ENCODE measurements at places on chromosomes 4 and X. TPM values are rescaled to one million over a fixed set of nuclear protein-coding genes. Genes with fewer than 3 reads are reported as not detected.

DNA sequence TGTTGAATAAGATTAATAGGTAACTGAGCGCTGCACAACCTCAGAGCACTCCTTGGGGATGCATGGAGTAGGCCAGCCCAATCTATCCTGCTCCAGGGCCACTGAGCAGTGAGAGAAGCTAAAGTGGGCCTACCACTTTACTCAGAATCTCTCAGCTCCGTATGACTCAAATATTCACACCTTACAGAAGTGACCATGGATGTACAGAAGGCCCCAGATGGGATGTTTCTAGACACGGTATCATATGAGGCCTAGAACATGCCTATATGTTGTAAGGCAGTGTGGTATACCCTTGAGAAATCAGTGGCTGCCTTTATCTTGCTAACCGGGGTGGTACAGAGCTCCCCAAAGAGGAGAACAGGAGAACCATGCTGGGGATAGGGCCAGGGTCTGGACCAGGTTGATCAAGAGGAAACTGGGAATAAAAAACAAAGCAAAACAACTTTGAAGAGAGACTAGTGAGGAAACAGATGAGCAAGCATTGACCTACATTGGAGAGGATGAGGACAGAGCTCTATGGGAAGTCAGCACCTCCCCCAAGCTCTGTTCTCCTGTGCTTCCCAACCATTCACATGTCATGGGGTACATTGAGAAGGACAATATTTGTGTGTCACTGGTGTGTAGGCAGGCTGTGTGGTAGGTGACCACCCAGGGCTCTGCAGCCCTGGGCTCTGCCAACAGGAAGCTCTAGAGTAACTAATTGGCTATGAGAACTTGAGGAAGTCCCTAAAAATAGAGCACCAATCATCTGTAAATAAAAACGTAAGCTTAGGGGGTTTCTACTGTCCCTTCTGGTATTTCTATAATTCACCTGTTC lies 31.4 kb downstream of the HOPX start:
- DNase-seq, result no peak

DNA sequence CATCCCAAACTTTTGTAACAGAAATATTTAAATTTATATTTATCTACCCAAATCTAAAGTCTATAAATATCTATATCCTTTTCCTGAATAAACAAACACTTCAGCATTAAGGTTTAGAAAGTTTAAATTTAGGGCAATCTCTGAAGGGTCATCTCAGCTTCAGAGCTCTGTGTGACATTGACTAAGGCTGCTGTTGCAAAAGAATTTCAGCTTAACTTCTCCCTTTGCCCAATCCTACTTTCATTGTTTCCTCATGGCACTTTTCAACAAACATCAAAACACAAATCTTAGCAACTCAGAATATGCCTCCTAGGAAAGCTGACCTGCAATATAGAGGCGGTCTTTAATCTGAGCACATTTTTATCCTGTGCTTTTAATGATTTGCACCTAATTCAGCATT lies 79.7 kb upstream of the BANK1 start:
- DNase-seq, result no peak

GRCh38 chrX:87582453-87582852 lies 64.9 kb downstream of the KLHL4 start:
- DNase-seq, result peak; percentile 11

GRCh38 chr4:180794333-180794732 lies 1448.9 kb upstream of the TENM3 start:
- DNase-seq, result no peak

DNA sequence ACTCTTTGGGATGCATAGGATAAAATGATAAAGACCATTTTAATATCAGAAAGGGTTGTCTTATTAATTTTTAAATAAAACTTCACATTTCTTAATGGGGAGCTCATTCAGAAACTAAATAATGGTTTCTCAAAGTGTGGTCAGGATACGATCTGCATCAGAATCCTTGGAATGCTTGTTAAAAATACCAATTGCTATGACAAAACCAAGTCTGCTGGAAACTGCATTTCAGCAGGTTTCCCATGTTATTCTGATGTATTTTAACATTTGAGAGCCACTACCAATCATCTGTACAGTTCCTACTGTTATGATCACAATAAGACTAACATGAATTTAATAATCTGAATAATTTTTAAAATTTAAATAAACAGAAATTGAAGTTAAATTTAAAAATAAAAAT lies 115.1 kb downstream of the SOWAHB start:
- peak; percentile 92 for DNase-seq

- peak; percentile 2 for DNase-seq
Observed at GRCh38 chrX:108558217-108558616, 118.6 kb downstream of the COL4A5 start.

DNA sequence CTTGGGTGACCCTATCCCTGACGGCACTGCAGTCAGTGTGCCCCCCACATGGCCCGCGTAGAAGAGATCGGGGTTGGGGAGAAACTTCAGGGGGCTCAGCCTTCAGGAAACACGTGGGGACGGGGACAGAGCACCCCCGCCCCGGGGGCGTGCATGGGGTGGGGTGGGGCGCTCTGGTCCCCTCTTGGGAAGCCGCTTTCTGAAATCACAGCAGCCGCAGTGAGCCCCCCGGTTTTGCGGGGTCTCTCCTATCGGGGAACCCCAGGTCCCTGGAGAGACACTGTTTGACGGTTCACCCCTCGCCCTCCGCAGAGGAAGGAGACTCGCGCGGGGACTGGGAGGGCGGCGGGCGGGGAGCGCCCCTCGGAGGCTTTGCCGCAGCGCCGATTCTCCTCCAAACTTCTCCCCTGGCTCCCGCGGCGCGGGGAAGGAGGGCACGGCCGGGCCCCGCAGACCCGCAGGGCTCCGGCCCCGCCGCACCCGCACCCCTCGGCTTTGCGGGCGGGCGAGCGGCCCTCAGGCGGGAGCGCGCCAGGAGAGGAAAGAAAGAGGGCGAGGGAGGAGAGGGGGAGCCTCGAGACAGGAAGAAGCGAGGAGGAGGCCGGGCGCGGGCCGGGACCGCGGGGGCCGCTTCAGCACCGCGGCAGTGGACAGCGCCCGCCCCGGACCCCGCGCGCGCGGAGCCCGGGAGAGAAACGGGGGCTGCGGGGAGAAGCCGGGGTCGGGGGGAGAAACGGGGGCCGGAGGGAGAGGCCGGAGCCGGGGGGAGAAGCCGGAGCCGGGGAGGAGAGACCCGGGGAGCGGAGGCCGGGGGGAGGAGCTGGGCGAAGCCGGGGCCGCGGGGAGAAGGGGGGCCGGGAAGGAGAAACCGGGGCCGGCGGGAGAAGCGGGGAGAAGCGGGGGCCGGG lies 612 bp downstream of the CPLX1 start:
- DNase-seq, result no peak

GRCh38 chr4:142846729-142847596 lies 862 bp upstream of the INPP4B start:
- peak; percentile 18 for DNase-seq

DNA sequence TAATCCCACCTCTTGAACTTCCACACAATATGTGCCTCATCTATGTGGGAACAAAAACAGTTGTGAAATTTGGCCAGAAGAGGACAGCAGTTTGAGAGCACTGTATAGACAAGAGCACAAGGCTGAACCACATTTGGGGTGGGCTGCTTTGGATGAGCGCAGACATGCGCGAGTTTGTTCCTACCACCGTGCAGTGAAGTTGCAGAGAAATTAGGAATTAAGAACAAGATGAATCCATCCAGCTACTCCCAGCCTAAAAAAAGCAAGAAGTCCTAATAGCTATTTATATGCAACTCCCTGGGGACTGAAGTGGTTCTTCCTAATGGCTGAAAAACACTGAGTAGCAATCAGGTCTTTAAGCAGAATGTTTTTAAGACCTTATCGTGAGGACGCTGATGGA lies 1.0 kb downstream of the GAB3 start:
- no peak for DNase-seq

DNA sequence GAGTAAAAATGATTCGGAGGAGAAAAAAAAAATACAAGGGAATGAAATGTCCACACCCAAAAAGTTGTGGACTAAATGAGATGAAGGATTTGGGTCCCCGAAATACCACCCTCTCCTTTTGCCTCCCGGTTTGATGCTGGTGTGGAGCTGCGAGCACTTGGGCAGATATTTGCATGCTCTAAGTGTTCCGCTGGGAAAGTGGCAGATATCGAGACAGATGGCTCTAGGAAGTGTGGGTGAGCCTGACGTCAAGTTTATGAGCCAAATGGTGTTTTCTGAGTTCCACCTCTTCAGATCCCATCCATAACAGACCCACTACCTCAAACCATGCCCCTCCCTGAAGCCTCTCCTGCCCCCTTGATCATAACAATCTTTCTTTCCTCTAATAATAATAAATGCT lies 228.6 kb downstream of the QDPR start:
- no peak for DNase-seq

Gene ELF2
- 21.9 TPM for polyA plus RNA-seq

Data from fibroblast of lung (primary cell).